Daoy (cell line): ENCODE measurements at places on chromosomes 12 and 14.

DNA sequence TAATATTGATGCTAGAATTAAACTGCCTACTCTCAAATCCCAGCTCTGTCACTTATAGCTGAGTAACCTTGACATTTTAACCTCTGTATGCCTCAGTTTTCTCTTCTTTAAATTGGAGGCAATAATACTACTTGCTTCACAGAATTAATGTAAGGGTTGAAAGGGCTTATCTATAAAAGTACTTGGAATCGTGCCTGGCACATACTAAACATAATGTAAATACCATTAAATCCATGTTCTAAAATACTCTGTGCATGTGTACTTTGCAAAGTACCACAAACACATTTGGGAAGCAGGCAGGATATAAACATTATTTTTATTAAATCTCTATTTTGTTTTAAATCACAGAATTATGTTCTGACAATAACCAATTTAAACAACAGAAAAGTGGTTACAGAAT lies 41.9 kb downstream of the DYRK4 start:
- DNase-seq, result no peak

DNA sequence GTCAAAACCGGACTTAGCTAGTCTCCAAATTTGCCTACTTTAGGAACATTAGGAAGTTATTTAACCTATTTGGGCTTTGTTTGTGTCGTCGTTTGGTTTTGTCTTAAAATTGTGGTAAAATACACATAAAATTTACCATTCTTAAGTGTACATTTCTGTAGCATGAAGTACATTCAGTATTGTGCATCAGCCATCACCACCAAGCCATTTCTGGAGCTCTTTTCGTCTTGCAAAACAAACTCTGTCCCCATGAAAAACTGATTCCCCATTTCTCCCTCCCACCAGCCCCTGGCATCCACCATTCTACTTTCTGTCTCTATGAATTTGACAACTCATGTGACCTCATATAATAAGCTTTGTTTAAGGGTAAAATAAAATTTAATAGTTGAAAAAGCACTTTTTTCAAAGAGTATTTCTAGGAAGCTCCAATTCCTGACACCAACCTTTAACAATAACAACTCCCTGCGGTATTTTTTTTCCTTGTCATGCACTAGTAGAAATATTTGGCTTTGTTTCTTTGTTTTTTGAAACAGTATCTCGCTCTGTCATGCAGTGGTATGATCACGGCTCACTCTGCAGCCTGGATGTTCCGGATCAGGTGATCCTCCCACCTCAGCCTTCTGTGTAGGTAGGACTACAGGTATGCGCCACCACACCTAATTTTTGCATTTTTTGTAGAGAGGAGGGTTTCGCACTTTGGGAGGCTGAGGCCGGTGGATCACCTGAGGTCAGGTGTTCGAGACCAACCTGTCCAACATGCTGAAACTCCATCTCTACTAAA lies 3.6 kb upstream of the UBC start:
- DNase-seq, result no peak

DNA sequence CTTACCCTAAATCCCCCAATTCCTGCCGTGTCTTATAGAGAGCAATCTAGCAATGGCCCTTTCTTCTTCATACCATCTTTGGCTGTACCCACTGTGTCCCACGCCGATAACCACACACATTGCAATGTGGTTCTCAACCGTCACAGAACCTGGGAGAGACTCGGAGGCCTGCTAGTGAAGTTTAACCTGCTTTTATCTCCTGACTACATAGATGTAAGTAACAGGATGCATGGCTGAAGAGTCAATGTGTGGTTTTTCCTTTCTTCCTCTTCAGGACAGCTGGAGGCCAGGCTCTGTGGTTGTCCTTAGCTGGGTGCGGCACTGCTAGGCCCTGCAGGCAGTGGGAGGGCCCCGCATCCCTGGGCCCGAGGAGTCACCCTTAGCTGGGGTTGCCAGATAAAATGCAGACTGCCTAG lies 51.3 kb downstream of the ZNF664 start:
- DNase-seq, result peak; percentile 56

DNA sequence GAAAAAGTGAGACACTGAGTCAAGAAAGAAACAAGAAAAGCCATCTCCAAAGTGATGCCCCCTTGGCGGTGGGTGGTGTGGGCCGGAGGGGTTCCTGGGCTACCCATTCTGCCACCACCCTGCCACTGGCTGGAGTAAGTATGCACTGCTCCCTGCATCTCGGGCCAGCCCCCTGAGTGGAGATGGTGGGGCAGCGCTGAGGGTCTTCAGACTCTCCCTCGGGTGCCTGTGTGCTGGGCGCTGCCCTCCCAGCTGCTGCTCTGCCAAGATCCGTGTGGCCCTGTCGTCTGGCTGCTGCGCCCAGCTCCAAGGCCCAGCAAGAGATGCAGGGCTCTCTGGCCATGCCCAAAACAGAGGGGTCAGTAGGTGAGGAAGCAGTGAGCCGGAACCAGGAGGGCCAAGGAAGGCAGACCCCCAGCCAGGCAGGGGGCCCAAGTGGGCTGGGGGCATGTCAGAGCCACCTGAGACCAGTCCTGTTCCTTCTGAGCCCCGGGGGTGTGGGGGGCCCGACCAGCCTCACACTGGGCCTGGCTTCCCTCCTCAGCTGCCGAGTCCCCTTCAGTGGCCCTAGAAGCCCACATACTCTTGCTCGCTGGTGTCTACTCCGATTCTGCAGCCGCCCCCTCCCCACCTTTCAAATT lies 5.2 kb downstream of the GPR132 start:
- no peak for DNase-seq

DNA sequence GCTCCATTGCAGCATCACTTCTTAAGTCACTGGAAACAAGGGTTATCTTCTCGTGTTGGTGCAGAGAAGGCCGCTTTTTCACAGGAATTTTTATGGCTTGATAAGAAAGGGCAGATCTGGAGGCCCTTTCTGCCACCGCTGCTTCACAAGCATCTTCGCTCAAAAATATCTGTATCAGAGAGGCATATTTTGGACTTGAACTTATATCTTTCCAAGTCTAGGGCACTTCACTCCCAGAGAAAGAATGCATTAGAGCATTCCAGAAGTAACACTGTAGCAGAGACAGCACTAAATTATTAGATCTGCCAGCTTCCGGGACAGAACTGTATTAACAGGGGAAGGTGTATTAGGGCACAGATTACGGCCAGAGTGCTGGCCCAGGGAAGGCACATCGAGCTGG lies 151.7 kb upstream of the AMIGO2 start:
- DNase-seq, result no peak

- DNase-seq, result no peak
Measured at GRCh38 chr12:71057330-71057729, 100.5 kb downstream of the TSPAN8 start.
